ENCODE measurements at places on chromosomes 12 and 14. TPM values are rescaled to one million over a fixed set of nuclear protein-coding genes. Genes with fewer than 3 reads are reported as not detected.

RHNO1 gene
- total RNA-seq, result 49.2 TPM

OAS2 gene
- total RNA-seq, result 383 TPM

DNA sequence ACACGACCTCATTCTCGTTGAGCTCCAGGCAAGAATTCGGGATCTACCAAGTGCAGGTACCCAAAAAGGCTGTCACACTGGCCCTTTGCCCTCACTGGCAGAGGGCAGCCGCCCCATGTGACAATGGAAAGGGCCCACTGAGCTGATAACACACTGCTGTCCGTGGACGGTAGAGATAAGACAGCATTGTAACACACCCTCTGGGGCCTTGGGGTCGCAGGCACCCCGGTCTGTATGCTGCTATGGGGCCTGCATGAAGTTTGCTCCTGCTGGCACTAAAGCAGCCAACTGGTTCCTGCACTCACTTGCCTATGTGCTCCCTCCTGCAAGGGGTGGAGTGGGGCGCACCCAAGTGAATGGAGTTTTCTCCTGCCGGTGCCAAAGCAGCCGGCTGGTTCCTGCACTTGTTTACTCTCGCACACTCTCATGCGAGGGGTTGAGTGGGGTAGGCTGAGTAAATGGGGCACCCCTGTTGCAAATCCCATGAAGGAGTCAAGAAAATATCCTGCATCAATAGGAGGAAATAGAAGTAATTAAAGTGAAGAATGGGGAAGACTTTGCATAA is 477.9 kb downstream of the ATP23 start:
- no peak overlapping the region for H3K27ac ChIP-seq
- H3K27me3 ChIP-seq, result peaks cover 9% of the 10 kb centered on the region
- no peak for DNase-seq
- peaks cover 9% of the 10 kb centered on the region for H3K4me1 ChIP-seq
- no peaks in the 10 kb centered on the region for H3K36me3 ChIP-seq

GRCh38 chr12:53965281-53966084 is 7.4 kb upstream of the HOXC11 start:
- peaks cover 13% of the 10 kb centered on the region for H3K4me1 ChIP-seq
- H3K36me3 ChIP-seq, result peaks cover 3% of the 10 kb centered on the region
- no peak for DNase-seq
- peaks cover 98% of the 10 kb centered on the region for H3K27me3 ChIP-seq

GRCh38 chr12:64236549-64236948 is 14.5 kb upstream of the KICS2 start:
- peaks cover 14% of the 10 kb centered on the region for H3K27me3 ChIP-seq
- H3K36me3 ChIP-seq, result no peaks in the 10 kb centered on the region
- DNase-seq, result no peak
- no peak overlapping the region for H3K4me3 ChIP-seq
- no peak overlapping the region for H3K27ac ChIP-seq

IQSEC3 gene
- 2.2 TPM for total RNA-seq

- H3K4me1 ChIP-seq, result peaks cover 5% of the 10 kb centered on the region
- H3K4me3 ChIP-seq, result no peak overlapping the region
- no peak overlapping the region for H3K27ac ChIP-seq
- peaks cover 12% of the 10 kb centered on the region for H3K27me3 ChIP-seq
- DNase-seq, result no peak
Measured at GRCh38 chr12:26269562-26270284, 74.3 kb downstream of the SSPN start.

- H3K36me3 ChIP-seq, result peaks cover 8% of the 10 kb centered on the region
- H3K4me1 ChIP-seq, result no peaks in the 10 kb centered on the region
- no peak overlapping the region for H3K4me3 ChIP-seq
- H3K27me3 ChIP-seq, result no peaks in the 10 kb centered on the region
Measured at GRCh38 chr14:68807148-68807600, 14.3 kb upstream of the ZFP36L1 start.

NDUFA12 gene
- total RNA-seq, result 143 TPM

DNA sequence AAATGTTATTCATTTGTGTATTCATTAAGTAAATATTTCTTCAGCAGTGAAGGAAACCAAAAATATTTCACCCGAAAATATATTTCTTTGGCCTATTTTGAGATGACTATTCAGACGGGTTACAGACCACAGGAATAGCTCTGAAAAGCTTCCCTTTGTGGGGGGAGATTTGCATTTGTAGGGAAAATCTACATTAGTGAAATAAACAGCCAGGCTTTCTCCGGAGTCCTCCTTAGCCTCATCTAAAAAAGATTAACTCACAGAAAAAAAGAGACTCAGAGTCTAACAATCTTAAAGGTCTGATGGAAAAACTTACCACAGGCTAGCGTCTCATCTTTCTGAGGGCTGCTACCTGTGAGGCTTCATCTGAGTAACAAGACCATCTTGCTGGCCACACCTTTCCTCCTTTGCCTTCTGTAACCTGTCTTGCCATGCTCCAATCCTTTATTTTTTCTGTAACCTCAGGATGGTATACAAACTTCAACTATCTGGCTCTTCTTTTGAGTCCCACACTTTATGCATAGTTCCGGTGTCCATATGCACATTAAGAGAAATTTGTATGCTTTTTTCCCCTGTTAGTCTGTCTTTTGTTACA is 100.7 kb downstream of the CNTN1 start:
- H3K36me3 ChIP-seq, result no peaks in the 10 kb centered on the region
- no peaks in the 10 kb centered on the region for H3K27me3 ChIP-seq
- no peak overlapping the region for H3K27ac ChIP-seq
- H3K4me3 ChIP-seq, result no peak overlapping the region
- DNase-seq, result no peak

AMN gene
- total RNA-seq, result 0.35 TPM

DNA sequence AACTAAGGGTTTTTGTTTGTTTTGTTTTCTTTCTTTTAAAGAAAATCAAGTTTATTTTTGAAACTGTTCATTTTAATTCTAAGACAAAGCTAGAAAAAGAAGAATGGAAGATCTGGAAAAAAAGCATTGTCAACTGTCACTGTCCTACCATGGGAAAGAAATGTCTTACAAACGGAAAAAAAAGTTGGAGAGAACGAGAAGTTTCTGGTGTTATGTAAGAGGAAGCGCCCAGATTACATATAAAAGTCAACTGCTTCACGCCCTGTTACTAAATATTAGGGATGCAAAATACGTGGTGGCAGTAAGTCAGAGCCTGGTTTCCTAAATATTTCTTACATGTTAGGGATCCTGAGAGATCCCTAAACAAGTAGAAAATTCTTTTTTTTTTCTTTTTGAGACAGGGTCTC is 14.3 kb upstream of the FBXL14 start:
- H3K4me1 ChIP-seq, result peaks cover 21% of the 10 kb centered on the region
- H3K4me3 ChIP-seq, result no peak overlapping the region
- no peak overlapping the region for H3K27ac ChIP-seq
- DNase-seq, result no peak
- H3K36me3 ChIP-seq, result no peaks in the 10 kb centered on the region

NELL2 gene
- total RNA-seq, result 22.7 TPM

TMEM263 gene
- total RNA-seq, result 28.8 TPM

DNA sequence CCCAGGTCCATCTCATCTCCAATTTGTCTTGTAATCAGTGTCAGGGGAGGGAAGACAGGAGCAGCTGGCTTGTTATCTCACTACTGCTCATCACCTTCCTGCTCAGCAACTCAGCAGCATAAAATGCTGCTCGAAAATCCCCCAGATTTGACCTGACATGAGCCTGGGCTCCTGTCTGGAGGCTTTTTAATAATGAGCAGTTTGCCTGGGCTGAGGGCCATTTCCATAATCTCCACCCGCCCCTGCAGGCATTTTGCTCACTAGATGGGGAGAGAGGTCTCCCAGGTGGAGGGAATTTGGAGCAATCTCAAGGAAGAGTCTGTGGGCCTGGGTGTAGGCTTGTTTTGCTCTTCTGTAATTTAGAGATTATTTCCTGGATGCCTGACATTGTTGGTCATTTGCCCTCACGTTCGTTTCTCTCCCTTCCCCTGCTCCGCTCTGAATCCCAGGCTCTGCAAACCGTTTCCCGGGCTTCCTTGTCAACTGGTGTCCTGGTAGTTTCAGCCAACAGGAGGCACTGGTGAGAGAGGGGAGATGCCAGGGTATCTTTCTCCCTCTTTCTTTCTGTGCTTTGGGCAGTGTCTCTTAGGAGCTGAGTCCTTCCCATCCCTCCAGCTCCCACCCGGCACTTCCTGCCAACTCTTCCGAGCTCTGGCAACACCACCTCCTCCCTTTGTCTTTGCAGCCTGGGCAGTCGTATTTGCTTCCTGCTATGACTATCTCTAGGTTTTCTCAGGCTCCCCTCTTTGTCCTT is 299.2 kb downstream of the GLT1D1 start:
- H3K27ac ChIP-seq, result no peak overlapping the region
- no peak overlapping the region for H3K4me3 ChIP-seq
- no peak for DNase-seq
- no peaks in the 10 kb centered on the region for H3K4me1 ChIP-seq
- H3K27me3 ChIP-seq, result no peaks in the 10 kb centered on the region

LRTM2 gene
- not detected for total RNA-seq

- no peaks in the 10 kb centered on the region for H3K4me1 ChIP-seq
- peaks cover 28% of the 10 kb centered on the region for H3K36me3 ChIP-seq
- H3K27ac ChIP-seq, result no peak overlapping the region
- H3K27me3 ChIP-seq, result no peaks in the 10 kb centered on the region
Measured at GRCh38 chr12:16020031-16020430, 108.9 kb downstream of the DERA start.

ITGA7 gene
- 3.7 TPM for total RNA-seq

CHGA gene
- total RNA-seq, result not detected

DNA sequence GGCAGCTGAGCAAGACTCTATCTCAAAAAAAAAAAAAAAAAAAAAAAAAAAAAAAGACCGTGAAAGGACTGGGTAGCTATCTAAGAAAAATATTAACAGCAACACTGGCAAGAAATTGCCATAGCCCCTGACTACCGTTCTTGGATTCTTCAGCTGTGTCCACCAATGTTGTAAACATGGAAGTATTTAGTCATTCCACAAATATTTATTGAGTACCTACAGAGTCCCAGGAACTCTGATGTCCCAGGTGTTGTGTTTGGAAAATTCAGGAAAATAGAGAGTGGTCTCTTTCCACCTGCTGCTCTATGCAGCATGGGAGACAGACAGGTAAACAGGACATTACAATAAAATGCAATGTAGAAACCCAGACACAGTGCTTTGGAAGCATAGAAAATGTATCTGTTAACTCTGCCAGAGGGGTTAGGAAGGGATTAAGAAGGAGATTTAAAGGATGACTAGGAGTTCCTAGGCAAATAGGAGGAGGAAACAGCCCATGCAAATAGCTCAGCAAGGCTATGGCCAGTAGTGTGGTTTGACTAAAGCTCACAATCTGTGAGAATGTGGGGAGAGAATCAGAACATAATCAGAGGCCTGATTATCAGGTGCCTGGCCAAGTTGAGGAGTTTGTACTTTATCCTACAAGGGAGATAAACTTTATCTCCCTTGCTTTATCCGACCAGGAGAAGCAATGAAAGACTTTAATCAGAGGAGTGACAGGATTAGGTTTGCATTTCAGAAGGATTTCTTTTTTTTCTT is 2.1 kb upstream of the DLST start:
- DNase-seq, result no peak
- H3K4me1 ChIP-seq, result peaks cover 54% of the 10 kb centered on the region
- H3K27me3 ChIP-seq, result no peaks in the 10 kb centered on the region

GRCh38 chr12:85617307-85618091 is 218.7 kb downstream of the RASSF9 start:
- no peak for DNase-seq
- H3K4me1 ChIP-seq, result no peaks in the 10 kb centered on the region
- no peaks in the 10 kb centered on the region for H3K27me3 ChIP-seq
- H3K27ac ChIP-seq, result no peak overlapping the region

DNA sequence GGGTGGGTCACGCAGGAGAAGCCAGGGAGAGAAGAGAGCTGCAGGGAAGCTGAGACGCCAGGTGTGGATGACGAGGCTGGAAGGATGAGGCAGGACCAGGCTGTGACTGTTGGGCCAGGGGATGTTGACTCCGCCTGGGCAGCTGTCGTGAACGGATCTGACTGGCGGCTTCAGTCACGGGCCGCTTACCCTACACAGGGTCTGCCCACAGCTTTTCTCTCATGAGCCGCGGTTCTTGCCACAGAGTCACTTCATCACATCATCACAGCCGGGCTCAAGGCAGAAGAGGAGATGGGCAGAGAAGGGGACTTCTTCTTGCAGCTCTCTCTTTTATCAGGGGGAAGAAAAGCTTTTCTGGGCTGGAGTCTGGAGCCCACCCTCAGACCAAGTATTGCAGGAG is 7.7 kb downstream of the CLBA1 start:
- H3K4me3 ChIP-seq, result no peak overlapping the region
- no peak overlapping the region for H3K27ac ChIP-seq
- no peaks in the 10 kb centered on the region for H3K4me1 ChIP-seq
- no peak for DNase-seq

DNA sequence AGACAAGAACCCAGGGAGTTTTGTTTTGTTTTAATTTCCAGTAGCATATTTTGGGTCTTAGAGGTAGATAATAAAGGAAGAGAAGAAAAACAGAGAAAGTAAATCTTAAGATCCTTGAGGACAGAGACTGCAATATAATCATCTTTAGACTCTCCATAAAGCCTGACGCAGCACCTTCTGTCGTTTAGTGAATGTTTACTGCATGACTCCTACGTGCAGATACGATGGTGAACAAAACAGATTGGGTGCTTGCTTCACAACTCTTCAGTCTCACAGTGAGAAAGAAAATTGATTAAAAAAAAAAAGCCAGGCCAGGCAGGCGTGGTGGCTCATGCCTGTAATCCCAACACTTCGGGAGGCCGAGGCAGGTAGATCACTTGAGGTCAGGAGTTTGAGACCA is 86.9 kb downstream of the STON2 start:
- no peak overlapping the region for H3K4me3 ChIP-seq
- peaks cover 18% of the 10 kb centered on the region for H3K27me3 ChIP-seq
- H3K27ac ChIP-seq, result no peak overlapping the region
- DNase-seq, result no peak
- no peaks in the 10 kb centered on the region for H3K4me1 ChIP-seq
- H3K36me3 ChIP-seq, result no peaks in the 10 kb centered on the region

GRCh38 chr12:28463396-28463795 is 273.1 kb downstream of the CCDC91 start:
- no peak overlapping the region for H3K27ac ChIP-seq
- peaks cover 18% of the 10 kb centered on the region for H3K36me3 ChIP-seq
- H3K4me1 ChIP-seq, result no peaks in the 10 kb centered on the region
- H3K4me3 ChIP-seq, result no peak overlapping the region
- no peak for DNase-seq

ISM2 gene
- not detected for total RNA-seq

OR4E2 gene
- not detected for total RNA-seq

All from activated CD8-positive, alpha-beta memory T cell treated with anti-CD3 and anti-CD28 coated beads, Interleukin-2, amount 10 ng/mL, durations not matched to agents 7 days and 5 days (primary cell).